ENCODE measurements at places on chromosomes 11 and 22.

- DNase-seq = no peak
Measured at GRCh38 chr11:6350043-6350442, 29.7 kb upstream of the CAVIN3 start.

DNA sequence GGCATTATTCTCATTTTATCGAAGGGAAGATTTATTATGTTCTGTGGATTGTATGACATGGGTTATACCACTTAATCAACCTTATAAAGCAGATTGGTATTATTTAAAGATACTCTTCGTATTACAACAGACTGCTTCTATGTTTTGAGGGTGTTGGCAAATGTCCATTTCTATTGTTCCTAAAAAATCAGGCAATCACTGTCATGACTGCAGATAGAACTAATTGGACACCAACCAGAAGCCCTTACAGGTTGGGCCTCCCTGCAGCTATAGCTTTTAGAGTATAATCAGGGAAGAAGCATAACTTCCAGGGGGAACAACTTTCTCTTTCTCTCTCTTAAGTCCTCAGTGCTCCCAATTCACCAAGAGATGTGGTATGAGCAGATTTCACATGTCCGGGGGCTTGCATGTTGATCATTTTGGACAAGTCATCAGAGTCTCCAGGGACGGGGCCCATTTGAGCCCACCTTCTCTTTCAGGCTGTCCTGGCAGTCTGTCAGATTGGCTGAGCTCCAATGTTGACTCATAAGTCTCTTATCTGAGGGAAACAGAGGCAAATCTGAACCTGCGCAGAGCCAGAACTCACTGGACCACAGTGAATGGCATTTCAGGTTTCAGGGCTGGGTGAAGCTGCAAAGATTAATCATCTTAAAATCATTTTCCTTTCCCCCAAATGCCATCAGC is 264.0 kb upstream of the CCDC90B start:
- DNase-seq = no peak

GRCh38 chr22:17754233-17754925 is 19.9 kb downstream of the BID start:
- no peak for DNase-seq

DNA sequence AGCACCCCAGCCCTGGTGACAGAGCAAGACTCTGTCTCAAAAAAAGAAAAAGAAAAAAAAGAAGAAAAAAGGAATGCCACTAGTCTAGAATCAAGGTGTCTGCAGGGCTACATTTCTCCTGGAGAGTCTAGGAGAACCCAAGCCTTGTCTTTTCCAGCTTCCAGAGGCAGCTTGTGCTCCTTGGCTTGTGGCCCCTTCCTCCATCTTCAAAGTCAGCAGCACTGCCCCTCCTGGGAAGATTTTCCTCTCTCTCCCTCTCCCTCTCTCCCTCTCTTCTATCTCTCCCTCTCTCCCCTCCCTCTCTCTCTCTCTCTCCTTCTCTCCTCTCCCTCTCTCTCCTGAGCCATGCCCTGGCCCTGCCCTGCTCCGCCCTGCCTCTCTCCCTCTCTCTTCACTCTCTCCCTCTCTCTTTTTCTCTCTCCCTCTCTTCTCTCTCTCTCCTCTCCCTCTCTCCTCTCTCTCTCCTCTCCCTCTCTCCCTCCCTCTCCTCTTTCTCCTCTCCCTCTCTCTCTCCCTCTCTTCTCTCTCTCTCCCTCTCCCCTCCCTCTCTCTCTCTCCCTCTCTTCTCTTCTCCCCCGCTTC is 97.7 kb upstream of the FGF3 start:
- DNase-seq = no peak

- DNase-seq = no peak
Measured at GRCh38 chr11:61372659-61373420, 10.7 kb downstream of the TMEM138 start.

GRCh38 chr11:40877981-40878380 is 581.5 kb downstream of the LRRC4C start:
- no peak for DNase-seq

- peak; percentile 3 for DNase-seq
Measured at GRCh38 chr11:7665473-7666291, 7.6 kb downstream of the CYB5R2 start.

- DNase-seq = no peak
Measured at GRCh38 chr22:37275622-37276021, 6.7 kb upstream of the CYTH4 start.

DNA sequence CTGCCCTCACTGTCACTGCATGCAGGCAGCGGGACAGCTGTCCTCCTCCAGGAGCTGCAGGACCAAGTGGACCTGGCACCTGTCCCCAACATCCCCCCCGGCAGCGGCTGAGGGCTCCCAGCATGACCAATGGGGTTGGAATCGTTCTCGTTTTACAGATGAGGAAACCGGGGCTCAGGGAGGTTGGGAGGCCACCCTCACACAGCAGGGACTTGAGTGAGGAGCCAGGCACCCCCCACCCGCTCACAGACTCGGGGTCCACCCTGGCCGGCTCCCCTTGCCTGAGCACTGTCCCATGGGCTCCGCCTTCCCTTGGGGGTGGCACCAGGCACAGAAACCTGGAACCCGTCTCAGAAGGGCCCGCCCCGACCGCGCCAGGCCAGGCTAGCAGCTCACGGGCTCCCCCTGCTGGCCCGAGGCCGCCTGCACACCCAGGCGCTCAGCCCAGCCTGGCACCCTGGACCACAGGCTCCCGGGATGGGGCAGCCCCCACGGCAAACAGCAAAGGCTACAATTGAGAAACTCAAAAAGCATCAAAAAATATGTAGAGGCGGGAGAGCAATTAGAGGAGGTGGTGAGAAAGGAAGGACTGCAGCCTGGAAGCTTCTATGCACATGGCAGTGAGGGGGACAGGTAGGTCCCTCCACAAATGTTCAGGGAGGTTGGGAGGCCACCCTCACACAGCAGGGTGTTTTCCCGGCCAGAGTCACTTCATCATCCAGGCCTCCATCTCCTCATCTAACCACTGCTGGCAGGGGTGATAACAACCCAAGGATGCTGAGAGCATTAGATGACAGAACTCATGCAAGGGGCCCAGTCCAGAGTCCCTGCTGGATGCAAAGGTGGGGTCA is 12.8 kb downstream of the MACROD1 start:
- no peak for DNase-seq

GRCh38 chr11:29368126-29368525 is 648.7 kb downstream of the KCNA4 start:
- DNase-seq = no peak

DNA sequence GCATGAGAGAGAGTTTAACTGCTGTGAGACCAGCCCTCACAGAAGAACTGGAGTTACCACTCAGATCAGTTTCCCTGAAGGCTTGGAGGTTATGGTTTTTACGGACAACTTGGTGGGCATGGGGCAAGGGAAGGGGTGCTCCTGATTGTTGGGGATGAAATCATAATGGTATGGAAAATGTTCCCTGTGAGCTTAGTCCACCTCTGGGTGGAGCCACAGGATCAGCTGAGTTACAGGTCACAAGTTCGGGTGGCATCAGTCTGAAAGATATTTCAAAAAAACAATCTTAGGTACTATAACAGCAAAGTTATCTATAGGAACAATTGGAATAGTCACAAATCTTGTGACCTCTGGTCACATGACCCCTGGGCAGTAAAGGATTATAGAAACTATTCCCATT is 162.9 kb downstream of the DLG2 start:
- no peak for DNase-seq

DNA sequence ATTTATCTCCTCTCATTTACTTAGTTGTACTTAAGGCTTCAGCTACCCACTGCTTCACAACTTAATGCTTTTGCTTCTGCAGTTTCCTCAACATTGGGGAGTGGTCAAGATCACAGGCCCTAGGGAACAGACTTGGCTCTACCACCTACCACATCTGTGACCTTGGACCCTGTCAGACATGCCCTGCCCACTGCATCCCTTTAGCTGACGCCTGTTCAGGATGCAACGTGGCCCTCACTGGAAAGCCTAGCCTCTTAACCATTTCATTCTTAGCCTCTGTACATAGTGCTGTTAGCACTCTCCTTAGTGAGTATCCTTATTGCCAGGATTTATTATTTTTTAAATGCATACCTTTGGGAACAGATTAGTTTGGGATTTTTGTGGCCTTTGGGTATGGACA is 34.4 kb downstream of the TNRC6B start:
- no peak for DNase-seq

DNA sequence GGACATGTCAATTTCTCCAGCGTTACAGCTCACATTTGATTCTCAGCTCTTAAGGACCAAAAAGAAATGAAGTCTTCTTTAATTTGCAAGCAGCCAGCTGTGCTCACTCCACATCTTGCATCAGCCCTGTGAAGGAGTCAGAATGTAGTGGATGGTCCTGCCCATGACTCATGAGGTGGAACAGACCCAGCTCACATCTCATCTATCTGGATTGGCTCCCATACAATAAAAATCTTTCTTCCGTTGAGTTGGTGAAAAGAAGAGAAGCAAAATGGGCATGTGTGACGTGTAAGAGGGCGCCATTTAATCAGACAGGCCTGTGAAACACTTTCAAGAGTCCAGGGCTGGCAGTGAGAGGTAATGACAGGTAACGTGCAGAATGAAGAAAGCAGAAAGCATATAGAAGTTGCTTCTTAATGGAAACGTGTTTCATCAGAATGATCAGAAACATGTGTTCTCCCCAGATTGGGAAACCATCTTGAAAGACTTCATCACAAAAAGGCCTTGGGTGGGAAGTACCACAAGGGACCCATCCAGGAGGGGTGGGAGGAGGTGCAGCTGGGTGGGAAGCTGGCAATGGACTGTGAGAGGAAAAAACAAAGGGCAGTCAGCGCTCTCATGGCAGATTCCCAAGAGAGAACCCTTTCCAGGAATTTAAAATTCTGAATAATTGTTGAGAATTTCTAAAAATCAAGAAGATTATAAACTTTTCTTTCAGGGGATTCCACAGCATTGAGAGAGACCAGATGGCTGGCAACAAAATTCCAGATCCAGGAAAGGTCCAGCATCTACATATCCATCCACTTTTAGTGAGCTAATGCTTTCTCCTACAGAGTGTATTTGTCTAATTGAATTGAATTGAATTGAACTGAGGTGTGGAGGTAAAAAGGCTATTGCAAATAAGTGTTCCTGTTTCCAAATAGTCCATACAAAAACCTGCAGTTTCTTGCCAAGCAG is 57.0 kb downstream of the ETS1 start:
- peak; percentile 48 for DNase-seq

DNA sequence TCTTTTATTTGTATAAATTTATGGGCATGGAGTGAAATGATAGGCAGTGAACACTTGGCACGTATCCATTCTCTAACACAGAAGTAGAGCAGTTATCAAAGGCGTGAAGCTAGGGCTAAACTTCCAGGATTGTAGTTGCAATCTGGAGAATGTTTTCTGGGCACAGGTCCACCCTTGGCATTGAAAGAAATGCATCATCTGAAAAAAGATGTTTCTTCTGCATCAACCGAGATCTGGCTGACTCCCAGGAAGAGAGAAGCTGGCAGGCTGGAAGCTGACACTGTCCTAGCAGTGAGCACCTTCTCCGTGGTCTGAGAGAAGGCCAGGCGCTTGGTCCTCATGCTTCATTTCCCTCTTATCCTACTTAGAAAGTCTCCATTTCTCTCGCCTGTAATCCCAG is 600.0 kb downstream of the BRD1 start:
- no peak for DNase-seq

GRCh38 chr22:42001121-42001520 is 2.5 kb downstream of the WBP2NL start:
- DNase-seq = no peak

DNA sequence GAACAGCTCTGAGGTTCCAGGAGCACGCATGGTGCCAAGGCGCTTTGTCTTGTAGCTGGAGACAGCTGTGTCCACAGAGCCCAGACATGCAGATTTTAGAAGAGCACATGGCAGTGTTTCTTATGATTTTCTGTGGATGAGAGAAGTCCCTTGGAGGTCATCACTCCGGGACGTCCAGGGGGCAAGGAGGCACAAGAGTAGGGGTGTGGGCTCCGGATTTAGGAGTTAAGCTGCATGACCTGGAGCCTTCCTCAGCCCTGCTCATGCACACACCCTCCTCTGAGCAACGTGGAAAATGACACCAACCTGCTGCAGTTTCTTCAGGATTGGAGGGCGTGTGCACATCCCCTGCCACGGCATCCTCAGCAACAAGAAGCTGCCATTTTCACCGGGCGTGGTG is 1286.7 kb downstream of the TBC1D22A start:
- DNase-seq = no peak

DNA sequence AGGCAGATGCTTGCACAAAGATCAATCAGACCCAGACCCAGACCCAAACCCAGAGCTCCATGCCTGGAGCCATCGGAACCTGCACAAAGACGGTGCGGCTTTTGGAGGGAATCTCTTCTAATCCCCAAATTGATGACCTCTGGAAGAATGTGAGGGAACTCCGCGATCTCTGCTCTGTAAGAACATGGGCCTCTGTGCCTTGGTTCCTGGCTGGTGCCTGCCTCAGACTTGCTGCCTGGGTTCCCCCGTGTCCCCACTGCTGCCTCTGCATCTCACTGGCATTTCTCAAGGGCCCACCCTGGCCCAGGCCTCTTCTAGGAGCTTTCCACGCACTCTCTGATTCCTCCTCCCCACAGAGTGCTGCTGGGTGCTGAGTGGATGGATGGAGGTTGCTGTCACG is 1044.4 kb downstream of the TBC1D22A start:
- no peak for DNase-seq

- DNase-seq = no peak
Measured at GRCh38 chr22:29187831-29188230, 17.9 kb upstream of the EMID1 start.

DNA sequence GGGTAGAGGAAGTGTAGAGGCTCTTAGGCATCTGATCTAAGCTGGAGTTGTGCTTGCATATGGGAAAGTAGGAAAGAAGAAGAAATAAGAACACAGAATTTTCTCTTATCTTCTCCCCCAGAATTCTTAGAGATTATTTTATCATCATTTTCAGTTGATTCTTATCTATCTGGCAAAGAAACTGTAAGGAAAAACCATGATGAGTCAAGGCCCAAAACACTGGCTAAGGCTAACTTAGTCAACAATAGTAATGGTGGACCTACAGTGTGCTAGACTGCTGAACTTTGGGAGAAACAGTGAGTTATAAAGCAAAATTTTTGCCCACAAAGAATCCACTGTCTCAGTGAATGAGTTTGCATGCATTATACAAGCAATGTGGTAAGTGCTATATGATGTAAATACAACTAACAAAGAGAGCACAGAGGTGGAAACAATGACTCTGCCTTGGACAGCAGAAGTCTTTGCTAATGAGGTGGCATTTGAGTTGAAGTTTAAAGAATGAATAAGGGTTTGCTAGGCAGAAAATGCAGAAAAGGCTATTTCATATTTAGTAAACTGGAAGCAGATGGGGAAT is 344.5 kb upstream of the PLET1 start:
- no peak for DNase-seq

DNA sequence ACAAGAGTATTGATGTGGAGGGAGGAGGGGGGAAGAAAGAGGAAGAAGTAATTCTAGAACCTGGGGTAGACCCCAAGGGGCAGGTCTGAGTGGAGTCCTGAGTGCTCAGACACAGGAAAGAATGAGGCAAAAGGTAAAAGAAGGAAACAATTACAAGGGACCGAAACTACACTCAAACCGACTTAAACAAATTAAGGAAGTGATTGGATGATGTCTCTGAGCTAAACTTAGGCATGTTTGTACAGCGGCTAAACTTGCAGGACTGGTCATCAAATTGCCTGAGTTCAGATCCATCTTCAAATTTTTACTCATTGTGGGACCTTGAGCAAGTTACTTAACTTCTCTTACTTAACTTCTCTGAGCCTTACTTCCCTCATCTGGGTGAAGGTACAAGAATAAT is 86.3 kb upstream of the LRRC55 start:
- DNase-seq = no peak
